ENCODE measurements at places on chromosomes 5 and 9.

DNA sequence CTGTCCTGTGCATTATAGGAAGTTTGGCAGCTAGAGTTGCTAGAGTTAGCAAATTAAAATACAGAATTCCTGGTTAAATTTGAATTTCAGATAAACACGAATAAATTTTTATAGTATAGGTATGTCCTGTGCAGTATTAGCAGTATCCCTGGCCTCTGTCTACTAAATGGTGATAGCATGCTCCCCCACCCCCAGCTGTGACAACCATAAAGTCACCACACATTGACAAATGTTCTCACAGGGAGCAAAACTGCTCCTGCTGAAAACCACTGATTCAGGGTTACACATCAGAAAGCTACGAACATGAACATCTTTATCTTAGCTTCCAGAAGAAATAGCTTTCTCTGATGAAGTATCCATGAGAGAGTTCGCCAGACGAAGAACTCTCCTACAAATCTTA, 91.8 kb upstream of the CCDC112 start:
- no peak for DNase-seq

DNA sequence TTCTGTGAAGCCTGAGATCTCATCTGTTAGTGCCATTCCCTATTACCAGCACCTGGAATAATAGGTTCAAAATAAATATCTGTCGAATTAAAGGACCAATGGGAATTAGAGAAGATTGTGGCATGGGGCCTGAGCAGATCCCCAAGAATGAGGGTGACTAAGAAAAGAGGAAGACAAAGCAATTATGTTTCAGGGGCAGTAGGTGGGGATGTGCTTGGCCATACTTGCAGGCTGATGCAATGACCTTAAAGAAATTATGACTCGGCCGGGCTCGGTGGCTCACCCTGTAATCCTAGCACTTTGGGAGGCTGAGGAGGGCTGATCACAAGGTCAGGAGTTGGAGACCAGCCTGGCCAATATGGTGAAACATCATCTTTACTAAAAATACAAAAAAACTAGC, 562.8 kb downstream of the PTPRD start:
- no peak for DNase-seq

- no peak for DNase-seq
Measured at GRCh38 chr9:15286161-15286821, 20.7 kb downstream of the TTC39B start.

GRCh38 chr5:84017523-84018172, 297.0 kb upstream of the HAPLN1 start:
- no peak for DNase-seq

- no peak for DNase-seq
Measured at GRCh38 chr5:145682197-145682899, 152.8 kb downstream of the PRELID2 start.

DNA sequence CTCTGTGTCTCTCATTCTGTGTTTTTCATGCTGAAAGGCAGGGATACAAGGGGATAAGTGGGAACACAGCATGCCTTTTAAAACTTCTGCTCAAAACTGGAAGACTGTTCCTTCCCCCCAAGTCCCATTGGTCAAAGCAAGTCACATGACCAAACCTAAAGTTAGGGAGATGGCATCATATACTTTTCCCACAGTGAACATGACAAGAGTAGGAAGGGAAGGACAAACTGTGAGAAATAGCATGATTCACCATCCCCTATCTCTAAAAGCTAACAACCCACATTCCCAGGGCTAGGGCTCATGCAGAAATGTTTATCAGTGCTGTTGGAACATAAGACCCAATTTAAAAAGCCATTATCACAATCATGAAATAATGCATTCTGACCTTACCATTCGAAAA, 24.2 kb upstream of the SHISAL2B start:
- no peak for DNase-seq
